ENCODE measurements at places on chromosomes 5 and 9. TPM values are rescaled to one million over a fixed set of nuclear protein-coding genes. Genes with fewer than 3 reads are reported as not detected.

Gene HSPB3
- not detected for total RNA-seq

Gene ZCCHC9
- 19.6 TPM for total RNA-seq

Gene GKAP1
- 1.3 TPM for total RNA-seq

Gene PCDHGB7
- total RNA-seq, result 19.9 TPM

Gene CCNO
- total RNA-seq, result 0.10 TPM

Gene IRX1
- total RNA-seq, result 0.12 TPM

Gene DCANP1
- total RNA-seq, result not detected

Gene PDE6A
- not detected for total RNA-seq

Gene NEURL1B
- total RNA-seq, result 9.1 TPM

Gene HSD17B3
- total RNA-seq, result not detected

Gene FGFR4
- 17.4 TPM for total RNA-seq

Gene FAM120A
- total RNA-seq, result 91.5 TPM

Gene ASTN2
- 5.5 TPM for total RNA-seq

Gene PCDHB6
- total RNA-seq, result 0.06 TPM

Gene IRF1
- total RNA-seq, result 20.9 TPM

Gene ANKH
- total RNA-seq, result 31.8 TPM

Gene OR1Q1
- not detected for total RNA-seq

Gene APBA1
- 2.4 TPM for total RNA-seq

Gene HMMR
- total RNA-seq, result 2.3 TPM

Gene CTSV
- not detected for total RNA-seq

Gene SGTB
- total RNA-seq, result 11.0 TPM

Gene GDNF
- total RNA-seq, result not detected

Gene RRAGA
- total RNA-seq, result 72.1 TPM

Gene PPP2R2B
- not detected for total RNA-seq

Gene OR13C2
- total RNA-seq, result not detected

Gene DOCK8
- 0.25 TPM for total RNA-seq

Gene GARIN3
- total RNA-seq, result not detected

Gene SAPCD2
- total RNA-seq, result 0.75 TPM

Gene NTNG2
- total RNA-seq, result 2.1 TPM

Gene LCNL1
- not detected for total RNA-seq

Gene BHMT
- not detected for total RNA-seq

Gene TPPP
- total RNA-seq, result 0.06 TPM

Gene TOR2A
- total RNA-seq, result 6.9 TPM

Gene CAVIN4
- total RNA-seq, result 0.25 TPM

Gene GRIA1
- not detected for total RNA-seq

Gene AHRR
- total RNA-seq, result 3.0 TPM

Gene IL9
- not detected for total RNA-seq

Gene CCL27
- total RNA-seq, result not detected

Gene TLX3
- total RNA-seq, result not detected

Gene MED10
- 27.7 TPM for total RNA-seq

Gene PLPPR1
- not detected for total RNA-seq

Gene IL17B
- total RNA-seq, result not detected

Gene STPG3
- total RNA-seq, result not detected

All from cardiac ventricle fibroblast (primary cell).